ENCODE measurements at places on chromosomes 2 and 18.
A peak's percentile ranks its signal among the peaks of the same experiment; 100 is the strongest.

DNA sequence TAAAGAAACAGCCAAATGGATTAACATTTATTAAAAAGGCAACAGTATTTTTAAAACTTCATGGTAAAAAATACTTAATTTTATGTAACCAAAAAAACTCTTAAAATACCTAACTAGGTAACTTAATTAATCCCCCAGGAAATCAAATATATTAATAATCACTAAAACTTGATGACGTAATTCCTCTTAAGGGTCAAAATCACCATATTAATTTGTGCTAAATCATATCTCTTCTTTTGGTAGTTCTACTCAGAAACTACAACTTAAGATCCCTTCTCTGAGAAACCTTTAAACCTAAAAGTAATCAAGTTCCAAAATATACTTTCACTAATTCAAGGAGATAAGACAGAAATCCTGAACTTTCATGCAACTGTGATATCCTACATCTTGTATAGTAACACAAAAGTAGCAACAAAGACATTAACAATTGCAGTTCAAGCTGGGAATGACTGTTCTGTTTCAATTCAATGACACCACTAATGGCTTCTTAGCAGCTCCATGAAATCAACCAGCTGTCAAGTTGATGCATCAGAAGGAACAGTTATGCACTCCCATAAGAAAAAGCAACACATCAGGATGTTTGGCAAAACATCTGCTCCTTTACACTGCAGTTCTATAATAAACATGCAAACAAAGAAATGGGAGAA is 4.0 kb downstream of the BAZ2B start:
- no peak for ATAC-seq

DNA sequence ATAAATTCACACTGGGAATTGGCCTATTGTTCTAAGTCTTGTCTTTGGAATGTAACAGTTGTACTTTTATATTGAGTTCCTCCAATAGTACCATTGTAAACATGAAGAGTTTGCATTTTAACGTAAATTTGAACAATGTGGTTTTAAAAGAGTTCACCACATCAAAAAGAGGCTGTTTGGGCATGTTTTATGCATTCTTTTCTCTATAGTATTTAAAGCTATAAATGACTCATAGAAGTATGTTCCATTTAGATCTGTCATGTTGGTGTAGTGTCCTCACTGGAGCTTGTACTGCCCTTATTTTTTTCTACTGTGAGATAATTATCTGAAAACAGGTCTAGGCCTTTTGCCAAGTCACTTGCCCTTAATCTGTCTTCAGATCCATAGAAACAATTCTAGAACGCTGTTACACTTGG is 141.9 kb downstream of the RHBDD1 start:
- no peak for ATAC-seq

- ATAC-seq: peak; percentile 33
These were observed 1.0 kb downstream of the IMPACT start for GRCh38 chr18:24427484-24427883.

GRCh38 chr2:148876202-148876594 is 1.2 kb downstream of the KIF5C start:
- ATAC-seq: peak; percentile 31

DNA sequence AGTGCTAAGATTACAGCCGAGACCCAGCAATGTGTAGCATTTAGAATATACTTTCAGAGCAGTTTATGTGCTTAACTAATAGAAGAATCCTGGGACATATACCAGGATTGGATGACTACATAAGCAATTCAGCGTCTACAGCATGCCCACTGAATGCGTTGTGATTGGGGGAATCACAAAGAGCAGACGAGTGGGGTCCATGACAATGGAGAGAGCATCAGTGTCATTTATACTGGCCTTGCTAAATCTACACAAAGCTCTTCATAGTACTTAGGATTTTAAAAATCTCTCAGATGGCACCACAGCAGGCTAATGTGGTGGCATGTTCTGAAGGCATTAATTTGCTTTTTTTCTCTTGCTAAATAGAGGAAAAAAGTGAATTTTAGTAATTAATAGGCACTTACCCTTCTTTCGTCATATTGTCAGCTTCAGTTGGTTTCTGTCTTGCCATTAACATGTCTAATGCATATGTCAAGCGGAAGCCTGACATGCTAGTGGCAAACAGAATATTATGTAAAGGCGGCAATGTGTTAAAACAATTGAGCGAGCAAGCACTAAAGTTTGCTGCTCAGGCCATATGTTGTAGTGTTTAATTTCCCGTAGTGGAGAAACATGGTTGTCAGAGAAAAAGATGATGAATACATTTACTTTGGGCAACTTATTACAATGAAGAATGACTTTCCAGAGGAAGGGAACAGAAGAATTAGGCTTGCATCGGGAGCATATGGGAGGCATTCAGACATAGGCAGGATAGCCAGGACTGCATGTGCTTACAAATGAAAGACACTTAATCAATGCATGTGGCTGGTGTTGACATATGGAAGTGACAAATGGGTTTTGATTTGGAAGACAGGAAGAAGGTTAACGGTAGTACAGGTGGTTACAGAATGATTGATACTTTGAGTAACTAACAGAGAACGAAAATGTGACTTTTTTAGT is 145.2 kb downstream of the ICOS start:
- ATAC-seq: no peak

- ATAC-seq: no peak
These were observed 486.9 kb upstream of the RAB6C start for GRCh38 chr2:129492548-129492947.

- peak; percentile 72 for ATAC-seq
These were observed 2.7 kb downstream of the STK16 start for GRCh38 chr2:219247678-219248642.

- peak; percentile 31 for ATAC-seq
These were observed 85.8 kb downstream of the SH3RF3 start for GRCh38 chr2:109214651-109215371.

GRCh38 chr2:174490051-174490450 is 3.2 kb upstream of the GPR155 start:
- ATAC-seq: no peak

DNA sequence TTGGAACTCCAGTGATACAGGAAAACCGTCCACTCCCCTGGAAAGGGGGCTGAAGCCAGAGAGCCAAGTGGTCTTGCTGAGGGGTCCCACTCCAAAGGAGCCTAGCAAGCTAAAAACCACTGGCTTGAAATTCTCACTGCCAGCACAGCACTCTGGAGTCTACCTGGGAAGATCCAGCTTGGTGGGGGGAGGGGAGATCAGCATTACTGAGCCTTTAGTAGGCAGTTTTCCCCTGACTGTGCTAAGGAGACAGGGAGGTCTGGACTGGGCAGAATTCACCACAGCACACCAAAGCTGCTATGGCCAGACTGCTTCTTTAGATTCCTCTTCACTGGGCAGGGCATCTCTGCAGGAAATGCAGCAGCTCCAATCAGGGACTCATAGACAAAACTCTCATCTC is 510.7 kb upstream of the LRRTM1 start:
- ATAC-seq: no peak

GRCh38 chr18:54859667-54860421 is 31.6 kb downstream of the RAB27B start:
- ATAC-seq: no peak

GRCh38 chr2:153761936-153762335 is 109.8 kb upstream of the GALNT13 start:
- no peak for ATAC-seq

GRCh38 chr2:119478188-119478977 is 45.9 kb downstream of the SCTR start:
- no peak for ATAC-seq

DNA sequence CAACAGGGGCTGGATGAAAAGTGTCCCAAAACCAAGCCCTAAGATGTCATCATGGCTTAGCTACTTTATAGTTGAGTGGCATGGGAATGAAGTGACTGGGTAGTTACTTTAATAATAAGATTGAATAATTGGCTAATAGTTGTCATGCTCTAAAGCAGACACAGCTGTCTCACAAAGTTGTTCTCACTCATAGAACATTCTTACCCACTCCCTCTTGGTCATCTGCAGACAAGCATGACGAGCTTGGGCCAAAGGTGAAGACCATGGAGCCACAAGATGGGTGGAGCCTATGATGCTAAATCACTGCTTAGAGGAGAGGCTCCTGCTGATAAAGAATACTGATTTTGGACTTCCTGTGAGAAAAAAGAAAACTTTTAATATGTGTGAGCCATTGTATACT is 62.4 kb upstream of the MMADHC start:
- ATAC-seq: no peak

- no peak for ATAC-seq
These were observed 6.5 kb downstream of the RNF149 start for GRCh38 chr2:101302016-101302415.

DNA sequence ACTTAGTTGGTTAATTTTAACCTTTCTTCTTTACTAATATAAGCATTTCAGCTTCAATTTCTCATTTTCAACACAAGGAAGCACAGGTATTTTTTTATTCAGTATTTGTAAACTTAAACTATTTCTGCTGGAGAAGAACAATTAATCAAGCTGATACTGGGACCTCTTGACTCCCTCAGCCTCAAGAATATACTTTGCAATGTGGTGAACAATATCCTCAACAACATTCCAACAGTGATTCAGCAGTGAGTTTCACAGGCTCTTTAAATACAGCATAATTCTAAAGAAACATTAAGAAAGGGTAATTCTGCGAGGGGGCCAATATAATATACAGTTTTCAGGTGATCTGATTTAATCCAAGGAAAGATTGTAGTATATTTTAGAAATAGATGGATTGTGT is 10.0 kb downstream of the RAPGEF4 start:
- no peak for ATAC-seq

DNA sequence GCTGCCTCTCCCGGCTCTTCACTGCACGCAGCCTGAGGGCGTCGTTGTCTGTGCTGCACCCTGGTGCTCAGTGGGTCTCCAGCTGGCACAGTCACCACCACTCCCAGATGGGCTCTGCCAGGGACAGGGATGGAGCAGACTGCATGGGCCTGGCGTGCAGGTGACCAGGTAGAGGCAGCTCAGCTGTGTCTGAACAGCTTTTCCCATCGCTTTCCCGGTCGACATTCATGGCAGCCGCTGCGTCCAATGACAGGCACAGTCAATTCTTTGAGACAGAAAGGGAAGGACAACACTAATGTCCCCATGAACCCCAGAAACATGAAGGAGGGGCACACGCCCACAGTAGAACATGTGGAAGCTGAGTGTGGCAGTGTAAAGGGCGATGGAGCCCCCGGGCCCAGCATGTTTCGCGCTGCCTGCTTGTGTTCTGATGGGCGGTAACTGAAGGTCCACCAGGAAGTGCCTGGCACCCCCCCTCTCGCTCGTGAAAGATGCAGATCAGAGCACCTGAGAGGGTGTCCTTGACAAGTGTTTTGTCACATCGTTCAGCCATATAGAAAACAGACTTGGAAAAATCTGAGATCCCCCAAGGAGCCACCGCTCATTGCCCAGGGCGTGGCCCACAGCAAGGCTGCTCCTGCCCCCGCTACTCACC is 122.4 kb downstream of the NFATC1 start:
- ATAC-seq: no peak

GRCh38 chr2:239269173-239269885 is 131.5 kb downstream of the HDAC4 start:
- no peak for ATAC-seq

DNA sequence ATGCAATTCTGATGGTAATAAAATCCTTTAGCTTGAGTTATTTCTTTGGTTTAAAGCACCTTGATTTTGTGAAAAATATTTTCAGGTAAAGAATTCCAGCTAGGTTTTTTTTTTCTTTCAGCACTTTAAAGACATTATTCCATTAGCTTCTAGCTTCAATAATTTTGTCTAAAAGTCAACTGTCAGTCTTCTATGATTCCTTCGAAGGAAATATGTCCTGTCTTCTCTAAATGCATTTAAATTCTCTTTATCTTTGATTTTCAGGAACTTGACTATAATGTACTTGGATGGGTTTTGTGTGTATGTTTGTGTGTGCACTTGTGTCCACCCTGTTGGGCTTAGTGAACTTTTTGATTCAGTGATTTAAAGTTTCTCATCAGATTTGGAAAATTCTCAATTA is 4.7 kb downstream of the LONRF2 start:
- ATAC-seq: no peak

Data from activated T-helper 17 cell treated with anti-CD3 and anti-CD28 coated beads, Interleukin-2, amount 50 U/mL, for 72 hours (primary cell).